ENCODE measurements at places on chromosomes 4 and X.

- DNase-seq = no peak
Measured at GRCh38 chr4:41315862-41316261, 59.1 kb downstream of the UCHL1 start.

GRCh38 chr4:105068516-105068915 lies 78.2 kb upstream of the TET2 start:
- peak; percentile 4 for DNase-seq

DNA sequence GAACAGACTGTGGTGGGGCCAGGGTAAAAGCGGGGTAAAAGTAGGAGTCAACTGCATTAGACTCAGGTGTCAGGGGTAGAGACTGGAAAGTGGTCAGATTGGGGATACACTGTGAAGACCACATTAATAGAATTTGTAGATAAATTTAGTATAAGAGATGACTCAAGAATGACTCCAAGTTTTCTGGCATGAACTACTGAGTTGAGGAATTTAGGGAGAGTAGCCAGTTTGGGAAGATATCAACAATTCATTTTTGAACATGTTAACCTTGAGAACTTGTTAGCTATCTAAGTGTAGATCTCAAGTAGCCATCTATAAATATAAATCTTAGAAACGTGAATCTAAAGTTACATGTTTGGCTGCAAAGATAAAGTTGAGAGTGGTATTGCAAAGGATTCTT lies 206.9 kb upstream of the HCCS start:
- DNase-seq = no peak

DNA sequence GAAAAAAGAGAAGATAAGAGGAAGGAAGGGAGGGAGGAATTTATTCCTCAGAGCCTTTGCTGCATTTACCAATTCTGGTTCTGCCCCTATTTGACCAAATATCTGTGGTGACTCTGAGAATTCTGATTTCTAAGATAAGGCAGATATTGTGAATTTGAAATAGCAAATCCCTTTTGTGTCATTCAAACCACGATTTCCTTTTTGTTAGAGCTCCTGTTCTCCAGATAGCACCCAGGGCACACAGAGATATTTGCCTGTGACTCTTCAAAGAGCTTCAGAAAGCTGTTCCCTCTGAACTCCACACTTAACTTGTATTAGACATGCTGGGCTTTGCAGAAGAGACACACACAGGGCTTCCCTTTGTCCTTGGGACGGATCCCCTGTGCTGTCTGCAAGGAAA lies 272.2 kb downstream of the DHRSX start:
- no peak for DNase-seq

DNA sequence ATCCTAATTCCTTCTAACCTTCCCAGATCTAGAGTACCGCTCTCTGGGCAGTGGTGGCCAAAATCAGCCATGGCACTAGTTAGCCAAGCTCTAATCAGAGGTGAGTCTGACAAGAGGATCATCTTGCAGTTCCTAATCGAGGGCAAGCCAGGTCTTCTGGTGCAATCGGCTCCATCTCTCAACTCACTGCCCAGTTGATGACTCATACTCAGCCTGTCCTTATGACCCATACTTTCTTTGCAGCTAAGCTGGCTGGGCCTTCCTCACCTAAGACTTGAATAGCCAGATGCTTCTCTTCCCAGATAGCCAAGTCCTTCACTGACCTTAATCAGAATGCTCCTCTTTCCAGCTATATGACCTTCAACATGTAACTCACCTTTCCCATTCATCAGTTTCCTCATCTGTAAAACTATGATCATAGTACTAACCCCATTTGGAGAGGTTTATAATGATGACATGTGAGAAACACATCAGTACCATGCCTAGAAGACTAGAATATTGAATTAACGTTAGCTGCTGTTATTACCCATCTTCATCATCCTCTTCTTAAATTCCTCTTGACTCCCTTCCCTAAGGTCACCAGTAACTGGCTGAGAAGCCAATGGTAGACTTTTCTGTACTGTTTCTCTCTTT lies 57.1 kb downstream of the RELL1 start:
- DNase-seq = no peak

DNA sequence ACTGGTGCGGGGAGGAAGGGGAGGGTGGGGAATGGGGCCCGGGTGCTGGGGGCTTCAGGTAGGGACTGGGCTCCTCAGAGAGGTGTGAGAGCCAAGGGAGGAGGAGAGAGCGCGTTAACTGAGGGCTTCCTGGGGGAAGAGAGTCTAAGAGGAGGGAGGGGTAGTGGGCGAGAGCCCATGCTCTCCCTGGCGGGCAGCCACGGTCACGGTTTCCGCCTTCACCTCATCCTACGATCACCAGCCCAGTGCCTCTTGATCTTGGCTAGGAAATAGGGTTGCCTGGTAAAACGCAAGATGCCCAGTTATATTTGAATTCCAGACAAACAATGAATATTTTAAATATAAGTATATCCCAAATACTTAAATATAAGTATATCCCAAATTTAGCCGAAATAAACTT lies 60.8 kb upstream of the GRPEL1 start:
- peak; percentile 85 for DNase-seq

- no peak for DNase-seq
Measured at GRCh38 chrX:50577326-50577725, 106.7 kb upstream of the DGKK start.

- DNase-seq = no peak
Measured at GRCh38 chrX:31545726-31546125, 473.9 kb upstream of the FTHL17 start.

Data from NCI-H2029 (cell line).